ENCODE measurements at places on chromosomes 1 and 21.

- DNase-seq, result no peak
These were observed at the start of gene CDA for GRCh38 chr1:20588634-20589225. CDA (plus strand) TSS chr1:20589097; CDS start chr1:20589130, 33 bp downstream.

- no peak for DNase-seq
These were observed 19.6 kb upstream of the CBR3 start for GRCh38 chr21:36115138-36115730.

- DNase-seq, result no peak
These were observed 42.2 kb upstream of the WNT4 start for GRCh38 chr1:22184892-22185612.

- DNase-seq, result no peak
These were observed 4.1 kb upstream of the PRDM16 start for GRCh38 chr1:3064901-3065300.

DNA sequence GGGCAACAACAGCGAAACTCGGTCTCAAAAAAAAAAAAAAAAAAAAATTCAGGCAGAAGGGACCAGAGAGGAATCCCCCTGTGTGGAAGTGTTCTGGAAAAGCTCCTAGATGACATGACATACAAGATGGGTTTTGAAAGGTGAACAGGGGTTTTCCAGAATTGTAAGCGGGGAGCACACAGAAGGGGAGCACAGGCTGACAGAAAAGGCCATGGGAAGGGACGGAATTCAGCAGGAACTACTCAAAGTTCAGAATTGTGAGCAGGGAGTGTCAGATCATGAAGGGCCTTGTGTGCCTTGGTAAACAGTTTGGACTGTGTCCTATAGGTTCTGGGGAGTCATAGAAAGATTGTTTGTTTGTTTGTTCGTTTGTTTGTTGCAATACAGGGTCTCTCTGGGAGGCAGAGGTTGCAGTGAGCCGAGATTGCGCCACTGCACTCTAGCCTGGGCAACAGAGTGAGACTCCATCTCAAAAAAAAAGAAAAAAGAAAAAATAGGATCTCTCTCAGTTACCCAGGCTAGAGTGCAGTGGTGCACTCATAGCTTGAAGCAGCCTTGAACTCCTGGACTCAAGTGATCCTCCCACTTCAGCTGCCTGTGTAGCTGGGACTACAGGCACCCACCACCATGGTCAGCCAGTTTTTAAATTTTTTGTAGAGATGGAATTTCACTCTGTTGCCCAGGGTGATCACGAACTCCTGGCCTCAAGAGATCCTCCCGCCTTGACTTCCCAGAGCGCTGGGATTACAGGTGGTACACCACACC, 1.2 kb upstream of the RHBDL2 start:
- DNase-seq, result no peak

GRCh38 chr1:14585728-14586127, 12.8 kb upstream of the KAZN start:
- DNase-seq, result no peak

DNA sequence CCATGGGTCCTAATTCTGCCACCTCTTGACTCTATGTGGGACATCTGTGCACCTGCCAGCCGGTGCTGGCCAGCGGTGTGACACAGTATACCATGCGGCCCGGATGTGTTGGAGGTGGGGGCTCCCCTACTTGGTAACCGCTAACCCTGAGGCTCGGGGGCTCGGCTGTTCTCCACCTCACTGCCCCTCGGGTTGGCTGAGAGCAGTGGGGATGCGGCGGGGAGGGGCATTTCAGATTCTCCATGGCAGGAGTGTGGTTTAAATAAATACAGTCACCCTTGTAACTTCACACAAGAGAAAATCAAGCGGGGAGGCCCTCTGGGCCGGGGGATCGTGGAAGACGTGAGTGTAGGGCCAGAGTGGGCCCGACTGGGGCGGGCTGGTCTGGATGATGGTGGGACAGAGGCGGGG, 11.0 kb downstream of the KRTAP10-1 start:
- no peak for DNase-seq

DNA sequence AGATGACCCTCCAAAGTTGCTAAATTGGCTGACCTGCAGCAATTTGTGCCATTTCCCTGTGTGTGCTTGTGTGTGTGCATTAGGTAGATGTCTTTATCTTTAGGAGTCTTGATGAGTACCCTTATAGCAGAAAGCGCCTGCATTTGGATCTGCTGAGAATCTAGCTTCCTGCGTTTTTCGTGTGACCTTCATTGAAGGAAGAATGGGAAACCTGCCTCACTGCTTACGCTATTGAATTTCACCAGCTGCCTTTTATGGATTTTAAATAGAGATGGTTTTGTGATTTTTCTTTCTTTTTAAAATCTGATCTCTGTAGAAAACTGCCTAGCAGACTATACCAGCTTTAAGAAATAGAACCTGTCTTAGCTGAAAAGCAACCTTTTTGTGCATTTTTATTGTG, 124.5 kb downstream of the CACHD1 start:
- no peak for DNase-seq

DNA sequence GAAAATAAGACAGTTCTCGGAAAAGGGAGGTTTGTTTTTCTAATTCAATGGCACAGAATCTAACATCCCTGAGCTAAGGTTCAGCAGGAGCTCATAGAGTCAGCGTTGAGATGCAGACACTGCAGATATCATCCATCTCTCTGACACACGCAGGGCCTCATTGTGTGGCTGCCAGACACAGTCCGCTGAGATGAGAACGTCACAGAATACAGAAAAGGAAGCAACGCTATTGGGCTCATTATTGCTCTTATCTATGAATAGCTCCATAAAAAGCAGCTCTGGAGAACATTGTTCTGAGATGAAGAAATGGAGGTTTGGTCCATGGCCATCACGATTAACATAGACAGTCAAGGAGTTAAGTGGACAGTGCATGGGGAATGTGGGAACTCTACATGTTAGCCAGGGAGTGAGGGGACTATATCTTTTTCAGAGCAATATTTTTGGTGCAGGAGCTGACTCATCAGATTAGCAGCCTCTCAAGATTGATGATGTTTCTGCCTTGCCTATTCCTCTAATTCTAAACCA, 771.6 kb upstream of the CXADR start:
- DNase-seq, result no peak

- no peak for DNase-seq
These were observed 16.6 kb upstream of the DISP3 start for GRCh38 chr1:11462224-11462923.

GRCh38 chr1:6519491-6519934, 28.0 kb upstream of the PLEKHG5 start:
- no peak for DNase-seq
